Cerebellar cortex (tissue), 1 donor: ENCODE measurements at places on chromosomes 5 and 9.
A peak's percentile ranks its signal among the peaks of the same experiment; 100 is the strongest.

DNA sequence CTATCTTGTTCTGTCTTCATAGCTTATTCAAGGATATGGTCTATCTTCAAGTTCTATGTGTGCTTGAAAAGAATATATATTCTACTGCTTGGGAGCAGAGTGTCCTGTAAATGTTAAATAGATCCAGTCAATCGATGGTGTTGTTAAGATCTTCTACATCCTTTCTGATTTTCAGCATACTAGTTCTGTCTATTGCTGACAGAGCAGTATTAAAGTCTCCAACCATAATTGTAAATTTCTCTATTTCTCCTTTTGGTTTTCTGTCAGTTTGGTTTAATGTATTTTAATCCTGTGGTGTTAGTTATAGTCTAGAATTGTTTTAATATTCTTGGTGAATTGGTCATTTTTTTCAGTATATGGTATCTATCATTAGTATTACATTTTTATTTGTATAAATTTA, 124.0 kb upstream of the COX7C start:
- no peak for DNase-seq

GRCh38 chr9:137228506-137228967, 1.2 kb downstream of the RNF224 start:
- DNase-seq, result no peak

DNA sequence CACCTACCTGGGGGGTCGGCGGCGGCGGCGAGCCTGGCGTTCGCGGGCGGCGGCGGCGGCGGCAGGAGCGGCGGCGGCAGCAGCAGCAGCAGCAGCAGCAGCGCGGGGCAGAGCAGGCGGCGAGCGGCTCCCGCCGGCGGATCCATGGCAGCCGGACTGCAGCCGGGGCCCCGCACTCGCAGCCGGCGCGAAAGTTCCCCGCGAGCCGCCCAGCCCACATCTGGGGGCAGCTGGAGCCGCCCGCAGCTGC, 153 bp downstream of the ADAMTS2 start:
- no peak for DNase-seq

GRCh38 chr5:8491254-8491653, 622.3 kb downstream of the MTRR start:
- no peak for DNase-seq

- DNase-seq, result no peak
Measured at GRCh38 chr5:84682531-84682930, 297.9 kb upstream of the EDIL3 start.

GRCh38 chr5:1182633-1183423, 18.6 kb upstream of the SLC6A19 start:
- DNase-seq, result no peak

DNA sequence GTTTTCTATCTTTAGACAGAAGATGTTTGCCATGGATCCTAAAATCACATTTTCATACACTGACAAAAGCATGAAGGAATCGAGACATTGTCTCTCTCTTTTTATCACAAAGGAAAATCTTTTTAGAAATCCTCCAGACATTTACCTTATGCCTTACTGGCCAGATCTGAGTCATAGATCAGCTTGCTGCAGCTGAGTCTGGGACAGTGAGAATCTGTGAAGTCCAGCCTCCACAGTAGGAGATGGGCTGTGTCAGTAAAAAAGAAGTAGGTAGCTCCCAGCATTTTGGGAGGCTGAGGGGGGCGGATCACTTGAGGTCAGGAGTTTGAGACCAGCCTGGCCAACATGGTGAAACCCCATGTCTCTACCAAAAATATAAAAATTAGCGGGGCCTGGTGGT, 333.4 kb upstream of the ZNF462 start:
- no peak for DNase-seq

DNA sequence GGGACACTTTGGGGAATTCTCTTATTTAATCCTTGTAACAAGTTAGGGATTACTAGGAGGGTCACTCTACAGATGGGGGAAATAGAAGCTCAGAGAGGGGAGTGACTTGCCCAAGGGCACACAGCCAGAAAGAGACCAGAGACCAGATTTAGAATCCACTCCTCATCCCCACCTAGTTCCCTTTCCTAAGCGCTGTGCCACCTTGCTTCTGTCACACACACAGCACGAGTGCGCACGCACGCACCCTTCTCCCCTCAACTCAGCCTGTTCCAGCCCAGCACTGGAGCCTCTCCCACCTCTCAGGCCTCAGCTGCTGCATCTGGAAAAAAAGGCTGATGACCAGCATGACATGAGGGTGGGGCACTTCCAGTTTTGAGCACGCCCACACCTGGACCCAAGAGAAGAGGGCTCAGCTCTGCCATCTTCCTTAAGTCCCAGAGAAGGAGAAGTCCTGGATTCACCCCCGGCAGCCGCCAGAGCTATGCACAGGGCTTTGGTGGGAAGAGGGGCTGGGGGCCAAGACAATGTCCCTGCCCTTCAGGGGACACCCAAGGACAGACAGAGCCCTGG, 18.5 kb downstream of the NR5A1 start:
- DNase-seq, result no peak

- DNase-seq, result no peak
Measured at GRCh38 chr9:113646491-113646890, 183.0 kb downstream of the RGS3 start.

DNA sequence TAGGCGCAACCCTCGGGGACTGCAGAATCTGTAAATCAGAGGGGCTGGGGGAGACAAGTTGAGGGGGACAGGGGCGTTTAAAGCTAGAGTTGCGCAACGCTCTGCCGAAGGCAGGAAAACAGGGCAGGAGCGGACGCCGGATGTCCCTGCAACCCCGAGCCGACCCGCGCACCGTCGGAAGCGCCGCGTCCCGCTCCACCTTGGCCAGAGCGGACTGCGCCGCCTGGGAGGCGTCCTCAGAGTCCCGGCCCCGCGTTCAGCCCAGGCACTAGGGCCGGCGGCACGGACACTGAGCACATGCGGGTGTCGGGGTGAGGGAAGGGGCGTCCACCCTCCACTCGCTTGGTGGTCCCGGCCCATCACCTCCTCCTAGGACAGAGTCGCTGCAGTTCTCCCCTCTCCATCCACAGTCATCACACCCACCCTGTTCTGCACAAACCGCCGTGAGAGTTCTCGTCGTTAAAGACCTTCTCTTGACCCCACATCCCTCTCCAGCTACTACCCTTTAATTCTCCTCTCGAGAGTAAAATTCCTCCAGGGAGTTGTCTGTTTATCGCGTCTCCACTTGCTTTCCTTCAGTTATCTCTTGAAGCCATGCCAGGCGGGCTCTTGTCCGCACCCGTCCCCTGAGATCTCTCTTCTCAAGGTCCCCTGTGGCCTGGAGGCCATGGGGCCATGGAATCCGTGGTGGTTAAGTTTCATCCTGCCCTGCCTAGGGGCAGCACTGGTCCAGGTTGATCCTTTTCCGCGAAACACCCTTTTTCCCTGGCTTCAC, 796 bp upstream of the PDLIM7 start:
- no peak for DNase-seq

DNA sequence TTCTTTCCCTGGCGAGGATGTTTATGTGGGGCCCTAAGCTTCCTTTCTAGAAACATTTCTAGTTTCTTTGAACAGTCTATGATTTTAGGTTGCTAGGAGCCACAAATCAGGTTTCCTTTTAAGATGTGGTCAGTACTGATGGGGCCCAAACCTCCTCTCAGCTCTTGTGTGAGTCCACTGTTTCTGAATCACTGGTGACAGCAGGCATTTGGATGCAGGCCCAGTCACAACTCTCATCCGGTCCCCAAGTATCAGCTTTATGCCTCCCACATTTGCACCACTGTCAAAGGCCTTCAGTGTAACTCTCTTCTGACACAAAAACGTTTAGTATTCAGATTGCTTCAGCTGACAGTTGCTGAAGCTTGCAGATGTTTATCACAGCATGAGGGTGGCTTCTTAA, 7.8 kb downstream of the DMRT2 start:
- no peak for DNase-seq

GRCh38 chr5:95727764-95728191, 3.4 kb upstream of the RHOBTB3 start:
- DNase-seq, result no peak

- DNase-seq, result peak; percentile 77
Measured at GRCh38 chr9:137048655-137049543, 2.9 kb upstream of the NPDC1 start.

- DNase-seq, result no peak
Measured at GRCh38 chr9:71911908-71912335, 483 bp downstream of the C9orf85 start.

DNA sequence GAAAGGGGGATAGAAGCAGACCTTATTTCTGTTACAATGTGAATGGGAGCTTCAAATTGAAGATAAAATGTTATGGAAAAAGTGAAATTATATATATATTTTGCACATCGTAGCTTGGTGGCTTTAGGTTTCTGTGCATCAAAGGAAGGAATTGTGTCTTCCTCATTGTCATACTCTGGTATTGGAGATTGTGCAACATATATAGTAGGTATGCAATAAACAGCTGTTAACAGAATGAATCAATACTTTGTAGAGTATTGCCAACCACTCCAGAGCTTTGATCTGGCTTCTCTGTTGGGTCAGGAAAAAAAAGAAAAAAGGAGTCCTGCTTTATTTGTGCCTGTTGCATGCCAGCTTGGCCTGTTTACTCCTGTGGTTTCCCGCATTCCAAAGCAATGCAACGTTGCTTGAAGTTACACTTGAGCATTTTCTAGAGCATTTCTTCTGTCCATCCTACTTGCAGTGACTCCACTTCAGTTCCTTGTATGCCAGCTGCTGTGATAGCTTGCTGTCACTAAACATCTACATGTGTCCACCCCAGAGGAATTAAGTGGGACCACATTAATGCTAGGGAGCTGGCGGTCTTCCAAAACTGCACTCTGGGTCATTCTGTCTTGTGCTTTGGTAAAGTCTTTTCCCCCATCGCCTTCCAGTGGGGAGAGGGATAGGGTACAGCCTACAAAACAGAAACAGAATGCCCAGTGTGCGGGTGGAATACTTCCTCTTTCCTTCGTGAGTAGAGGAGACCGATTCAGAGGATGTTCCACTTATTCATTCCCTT, 62.0 kb upstream of the MEF2C start:
- DNase-seq, result no peak

DNA sequence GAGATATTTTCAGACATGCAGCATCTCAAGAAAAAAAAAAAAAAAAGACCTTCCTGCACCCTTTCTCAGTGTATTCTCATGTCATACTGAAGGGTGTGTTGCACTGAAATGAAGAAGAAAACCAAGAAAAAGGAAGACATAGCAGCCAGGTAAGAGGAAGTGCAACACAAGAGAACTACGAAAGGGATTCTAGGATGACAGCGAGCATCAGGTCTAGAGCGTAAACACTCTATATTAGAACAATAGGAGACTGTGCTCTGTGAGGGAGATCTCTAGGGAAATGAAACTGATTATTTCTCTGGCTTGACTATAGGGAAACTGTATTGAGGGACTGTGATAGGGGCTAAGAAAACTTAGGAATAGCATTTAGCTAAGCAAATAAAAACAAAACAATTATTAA, 30.0 kb downstream of the BTF3 start:
- DNase-seq, result no peak
